NCI-H524 treated with DMSO at 0.1 percent for 48 hours (cell line): ENCODE measurements at places on chromosomes 7 and 10.

- DNase-seq, result no peak
These were observed 201.2 kb downstream of the LHFPL3 start for GRCh38 chr7:104529567-104529966.

GRCh38 chr7:103592844-103593243, 146.8 kb upstream of the SLC26A5 start:
- no peak for DNase-seq

- DNase-seq, result no peak
These were observed 41.6 kb upstream of the FOXI2 start for GRCh38 chr10:127695431-127695830.

- no peak for DNase-seq
These were observed 163.3 kb upstream of the FEZF1 start for GRCh38 chr7:122467661-122468449.

DNA sequence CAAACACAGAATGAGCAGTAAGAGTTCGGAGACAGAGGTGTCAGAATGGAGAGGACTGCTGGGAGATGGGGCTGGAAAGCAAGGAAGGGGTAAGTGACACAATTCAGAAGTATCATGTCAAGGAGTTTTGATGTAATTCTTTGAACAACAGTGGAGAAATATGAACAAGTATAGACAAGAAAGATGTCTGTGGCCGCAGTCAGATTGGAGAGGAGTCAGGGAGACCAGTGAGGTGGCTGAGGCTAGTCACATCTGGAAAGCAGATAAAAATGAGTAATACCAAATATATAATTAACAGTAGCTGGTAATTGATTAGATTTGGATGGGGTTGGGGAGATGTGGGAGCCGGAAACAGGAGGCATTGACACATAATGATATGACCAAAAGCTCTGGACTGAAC, 540.9 kb downstream of the SUGCT start:
- no peak for DNase-seq

GRCh38 chr7:22853674-22854157, 31.1 kb upstream of the TOMM7 start:
- DNase-seq, result no peak

- no peak for DNase-seq
These were observed 66.8 kb downstream of the CD36 start for GRCh38 chr7:80705130-80705781.

DNA sequence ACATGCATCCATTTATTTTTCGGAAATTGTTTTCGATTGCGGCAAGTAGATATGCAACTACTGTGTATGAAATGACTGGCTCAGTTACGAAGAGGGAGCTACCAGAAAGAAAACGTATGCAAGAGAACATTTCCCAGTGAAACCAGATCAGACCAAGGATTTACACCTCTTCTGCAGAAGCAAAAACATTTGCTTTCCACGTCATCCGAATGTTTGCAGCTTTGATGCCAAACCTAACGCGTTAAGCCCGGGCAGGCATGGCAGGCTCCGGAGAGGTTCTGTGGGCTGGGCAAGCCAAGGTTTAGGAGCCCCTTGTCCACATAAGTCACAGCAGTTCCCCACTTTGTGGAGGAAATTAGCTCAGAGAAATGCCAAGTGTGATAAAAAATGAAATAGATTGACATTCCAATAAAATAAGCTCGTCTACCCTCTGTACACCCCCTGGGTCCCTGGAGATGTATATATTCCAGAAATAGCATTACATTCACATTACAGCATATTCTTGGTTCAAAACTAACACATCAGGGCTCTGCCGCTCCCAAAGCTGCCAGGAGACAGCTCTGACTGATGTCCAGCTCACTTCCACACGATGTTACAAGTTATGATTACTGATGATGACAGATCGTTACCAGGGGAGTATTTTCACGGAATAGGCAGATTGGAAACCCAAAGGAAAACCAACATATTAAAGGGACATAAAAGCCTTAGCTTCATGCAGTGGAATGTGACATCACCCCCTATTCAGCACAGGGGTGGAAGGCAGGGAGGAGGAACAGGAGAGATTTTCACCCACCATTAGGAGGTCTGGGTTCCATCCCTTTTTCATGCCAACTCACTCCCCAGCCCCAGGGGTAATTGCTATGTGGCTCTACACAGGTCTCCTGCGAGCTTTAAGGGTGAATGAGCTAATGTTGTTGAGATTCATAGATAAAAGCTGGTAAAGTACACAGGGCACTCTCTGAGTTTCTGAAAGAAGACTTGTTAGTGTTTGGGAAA, 81.5 kb downstream of the LYZL1 start:
- no peak for DNase-seq

- no peak for DNase-seq
These were observed 424.4 kb upstream of the AUTS2 start for GRCh38 chr7:69173846-69174245.

DNA sequence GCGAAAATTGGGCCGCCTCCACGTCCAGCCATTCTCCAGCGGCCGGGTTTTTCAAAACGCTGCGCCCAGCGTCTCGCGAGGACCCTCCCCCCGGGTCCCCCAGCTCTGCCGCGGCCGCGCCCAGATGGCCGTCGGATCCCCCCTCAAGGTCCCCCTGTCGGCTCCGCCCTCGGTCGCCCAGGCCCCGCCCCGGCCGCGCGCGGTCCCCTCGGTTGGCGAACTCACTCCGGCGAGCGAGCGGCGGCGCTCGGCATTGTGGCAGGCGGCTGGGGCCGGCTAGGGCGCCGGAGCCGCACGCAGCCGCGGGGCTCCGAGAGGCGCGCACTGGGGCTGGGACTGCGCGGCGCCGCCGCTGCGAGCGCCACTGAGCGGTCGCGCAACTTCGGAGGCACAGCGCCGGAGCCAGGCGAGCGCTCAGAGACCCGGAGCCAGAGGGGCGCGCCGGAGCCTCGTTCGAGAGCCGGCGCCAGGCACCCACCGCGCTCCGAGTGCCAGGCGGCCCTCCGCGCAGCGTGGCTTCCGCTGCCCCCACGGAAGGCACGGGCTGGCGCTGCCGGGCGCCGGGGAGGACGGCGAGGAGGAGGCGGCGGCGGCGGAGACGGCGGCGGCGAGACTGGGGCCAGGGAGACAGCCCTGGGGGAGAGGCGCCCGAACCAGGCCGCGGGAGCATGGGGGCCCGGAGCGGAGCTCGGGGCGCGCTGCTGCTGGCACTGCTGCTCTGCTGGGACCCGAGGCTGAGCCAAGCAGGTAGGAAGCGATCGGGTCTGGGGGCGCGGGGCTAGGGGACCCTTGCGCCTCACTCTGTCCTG, at the start of gene UNC5B:
UNC5B (plus strand) TSS at position 253 of the 809 bp plus-strand sequence; CDS start at position 669, 416 bp downstream.
- DNase-seq, result peak; percentile 5

DNA sequence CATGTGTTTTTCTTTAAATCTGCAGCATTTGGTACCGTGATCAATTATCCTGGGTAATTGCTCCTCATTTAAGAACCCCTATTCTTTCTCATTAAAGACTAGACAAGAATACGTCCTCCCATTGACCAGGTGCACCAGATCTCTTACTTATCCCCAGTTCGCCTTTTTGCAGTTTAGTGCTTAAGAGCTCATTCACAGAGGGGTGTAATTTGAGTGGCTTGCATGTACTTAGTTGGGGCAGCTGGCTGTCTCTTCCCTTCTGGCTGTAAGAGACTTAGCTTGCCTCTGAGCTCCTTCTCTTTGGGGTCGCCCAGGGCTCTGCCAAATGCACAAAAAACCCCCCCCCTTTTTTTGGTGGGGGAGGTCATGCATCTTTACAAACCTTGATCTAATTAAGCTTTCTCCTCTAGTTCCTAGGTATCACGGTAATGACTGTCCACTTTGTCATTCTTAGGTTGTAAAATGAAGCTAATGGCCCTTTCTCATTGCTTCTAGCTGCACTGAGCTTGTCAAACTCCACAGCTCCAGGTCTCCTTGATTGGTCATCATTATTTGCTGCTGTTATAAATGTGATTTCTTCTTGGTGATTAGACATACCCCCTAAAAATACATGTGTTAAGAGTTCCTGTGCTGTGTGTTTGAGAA, 26.3 kb downstream of the GAD2 start:
- DNase-seq, result peak; percentile 76

DNA sequence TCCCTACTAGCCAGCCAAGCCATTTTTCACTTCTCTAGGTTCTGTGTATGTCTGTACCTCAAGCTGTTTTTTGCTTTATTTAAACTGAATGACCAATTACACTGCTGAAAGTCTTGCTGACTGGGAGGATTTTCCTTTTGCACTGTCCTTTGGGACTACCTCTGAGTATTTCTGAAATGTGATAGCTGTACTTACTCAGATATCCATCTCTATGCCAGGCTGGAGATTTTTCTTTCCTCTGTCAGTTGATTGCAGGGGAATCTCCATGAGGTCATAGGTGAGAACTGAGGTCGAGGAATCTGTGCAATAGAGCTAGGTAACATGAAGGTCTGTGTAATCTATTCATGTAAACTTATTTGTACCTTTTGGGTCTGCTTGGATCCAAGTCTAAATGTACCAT, 38.9 kb upstream of the ANKRD1 start:
- DNase-seq, result no peak

- no peak for DNase-seq
These were observed 133.5 kb downstream of the MTPAP start for GRCh38 chr10:30215623-30216022.

GRCh38 chr7:129789000-129789399, 163.8 kb downstream of the UBE2H start:
- no peak for DNase-seq

DNA sequence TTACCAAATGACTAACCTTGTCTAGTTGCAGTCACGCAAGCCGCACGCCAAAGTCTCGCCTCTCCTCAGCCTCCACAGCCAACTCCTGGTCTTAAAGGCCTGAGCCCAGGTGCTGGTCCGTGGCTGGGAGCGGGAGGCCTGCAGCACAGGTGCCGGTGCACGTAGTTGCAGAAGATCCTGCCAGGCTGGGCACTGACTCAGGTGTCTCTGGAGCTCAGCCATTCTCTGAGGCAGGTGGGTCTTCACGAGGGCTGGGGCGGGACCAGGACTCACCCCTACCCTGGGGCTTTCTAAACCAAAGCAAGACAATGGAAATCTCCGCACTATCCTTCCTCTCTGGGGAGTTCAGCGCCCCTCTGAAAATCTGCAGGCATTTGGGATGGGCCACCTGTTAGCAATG, 216.4 kb downstream of the MLLT10 start:
- no peak for DNase-seq

DNA sequence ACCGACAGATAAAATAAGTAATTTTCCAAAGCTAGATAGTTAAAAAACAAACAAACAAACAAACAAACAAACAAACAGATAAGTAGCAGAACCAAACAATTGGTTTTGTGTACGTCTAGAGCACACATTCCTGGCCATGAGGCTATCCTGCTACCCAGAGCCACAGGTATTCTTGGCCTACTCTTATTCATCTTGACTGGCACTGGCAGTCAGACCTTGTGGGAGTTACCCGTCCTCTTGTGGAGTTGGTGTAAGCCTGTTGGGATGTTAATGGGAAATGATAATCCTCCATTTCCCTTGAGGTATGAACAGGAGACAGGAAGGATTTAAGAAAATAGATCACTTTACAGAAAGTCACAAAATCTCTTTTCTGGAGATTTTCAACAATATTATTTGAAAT, 142.4 kb upstream of the MEOX2 start:
- no peak for DNase-seq

DNA sequence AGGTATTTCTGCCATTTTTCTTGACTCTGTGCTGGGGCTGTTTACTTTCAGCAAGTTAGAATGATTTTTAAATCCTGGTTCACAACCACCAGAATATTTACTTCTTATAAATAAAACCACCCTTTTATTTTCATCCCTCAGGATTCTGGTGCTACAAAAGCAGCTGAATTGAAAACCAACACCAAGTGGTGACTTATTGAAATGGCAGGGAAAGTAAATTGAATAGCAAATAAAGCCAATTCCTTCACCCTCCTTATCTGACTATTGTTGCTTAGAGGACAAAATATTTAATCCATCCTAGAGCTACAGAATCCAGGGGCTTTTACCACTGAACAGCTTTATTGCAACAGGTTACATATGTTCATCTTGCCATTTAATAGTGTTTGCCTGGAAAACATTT, 828.6 kb upstream of the GHITM start:
- DNase-seq, result no peak

DNA sequence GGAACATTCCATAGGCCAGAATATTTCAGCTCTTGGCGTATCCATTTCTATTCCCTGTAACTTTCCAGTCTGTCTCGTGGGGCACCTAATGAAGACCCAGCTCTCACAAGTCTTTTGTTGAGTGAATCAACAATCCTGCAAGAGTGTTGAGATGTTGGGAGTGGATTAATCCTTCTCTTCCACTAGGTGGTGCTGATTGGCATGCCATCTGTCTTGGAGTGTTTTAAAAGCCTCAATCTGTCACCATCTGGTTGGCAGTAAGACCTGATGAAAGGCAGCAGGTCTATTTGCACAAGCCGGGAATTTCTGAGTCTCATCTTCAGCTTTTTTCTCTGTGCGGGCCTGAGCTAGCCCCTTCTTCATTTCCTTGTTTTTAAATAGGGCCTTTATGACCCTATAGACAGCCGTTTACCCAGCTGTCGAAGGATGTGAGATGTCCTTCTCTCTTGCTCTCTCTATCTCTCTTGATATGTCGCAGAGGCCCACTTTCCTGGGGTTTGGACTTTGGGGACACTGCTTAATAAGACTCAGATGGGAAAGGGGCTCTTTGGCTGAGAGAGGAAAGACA, 180.5 kb downstream of the ZNF365 start:
- DNase-seq, result peak; percentile 59
